ENCODE measurements at places on chromosomes 2 and 18.

DNA sequence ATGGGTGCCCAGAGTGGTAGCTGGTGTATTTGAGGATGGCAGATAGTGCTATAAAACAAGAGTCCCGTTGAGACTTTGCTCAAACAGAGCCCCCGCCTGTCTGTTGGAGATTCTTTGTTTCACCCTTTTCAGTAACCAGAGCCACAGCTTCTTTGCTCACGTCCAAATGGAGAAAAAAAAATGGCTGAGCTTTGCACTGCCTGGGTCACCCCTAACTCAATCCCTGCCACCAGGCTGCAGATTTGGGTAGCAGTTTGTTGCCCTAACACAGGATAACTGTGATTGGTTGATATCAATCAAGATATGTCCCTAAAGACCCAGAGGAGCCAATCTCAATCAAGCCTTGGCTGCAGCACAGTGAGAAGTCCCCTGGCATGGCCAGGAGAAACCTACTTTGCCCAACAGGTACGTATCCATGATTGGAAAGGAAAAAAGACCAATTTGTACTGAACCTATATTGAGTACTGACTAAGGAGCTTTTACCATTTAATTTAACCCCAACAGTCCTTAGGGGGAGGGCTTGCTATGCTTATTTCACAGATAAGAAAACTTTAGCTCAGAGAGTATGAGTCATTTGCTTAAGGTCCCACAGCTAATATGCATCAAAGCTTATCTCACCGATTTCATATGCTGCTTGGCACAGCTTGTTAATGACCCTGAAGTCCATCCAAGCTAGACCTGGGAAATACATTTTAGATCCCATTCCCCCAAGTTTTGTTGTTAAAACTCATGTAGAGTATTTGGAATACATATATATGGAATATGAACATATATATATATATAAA lies 72.0 kb upstream of the SH3BP4 start:
- DNase-seq, result no peak

DNA sequence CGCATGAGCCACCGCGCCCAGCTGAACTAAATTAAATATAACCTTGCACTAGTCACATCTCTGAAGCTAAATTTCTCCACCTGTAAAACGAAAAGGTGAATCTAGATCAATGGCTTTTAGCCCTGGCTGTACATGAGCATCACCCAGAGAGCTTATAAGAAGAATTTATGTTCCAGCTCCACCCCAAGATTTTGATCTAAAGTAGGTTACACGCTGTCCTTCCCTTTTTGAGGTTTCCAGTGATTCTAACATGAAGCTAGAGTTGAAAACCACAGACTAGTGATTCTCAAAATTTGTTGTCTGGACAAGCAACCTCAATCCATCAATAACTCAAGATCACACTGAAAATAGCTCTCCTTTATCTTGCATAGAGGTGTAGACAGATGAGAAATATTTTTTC lies 208.8 kb upstream of the CRIM1 start:
- no peak for DNase-seq

GRCh38 chr18:59041819-59042815 lies 97.6 kb upstream of the SEC11C start:
- DNase-seq, result peak; percentile 39

DNA sequence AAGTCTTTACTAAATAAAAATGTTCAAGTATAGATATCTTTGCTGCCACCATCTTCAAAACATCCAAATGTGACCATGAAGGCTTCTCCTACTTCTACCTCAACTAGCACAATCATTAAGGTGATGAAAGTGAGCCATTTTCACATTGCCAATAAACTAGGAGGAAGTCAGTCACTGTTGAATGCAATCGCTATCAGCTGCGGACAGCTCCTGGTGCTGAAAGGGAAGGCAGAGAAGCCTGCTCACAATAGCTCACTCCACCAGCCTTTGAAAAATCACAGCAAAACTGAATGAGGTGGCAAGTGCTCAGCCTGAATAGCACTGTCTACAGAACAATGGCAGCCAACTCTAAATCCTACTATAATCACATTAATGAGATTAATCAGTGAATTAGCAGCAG lies 2.2 kb downstream of the MYT1L start:
- no peak for DNase-seq

DNA sequence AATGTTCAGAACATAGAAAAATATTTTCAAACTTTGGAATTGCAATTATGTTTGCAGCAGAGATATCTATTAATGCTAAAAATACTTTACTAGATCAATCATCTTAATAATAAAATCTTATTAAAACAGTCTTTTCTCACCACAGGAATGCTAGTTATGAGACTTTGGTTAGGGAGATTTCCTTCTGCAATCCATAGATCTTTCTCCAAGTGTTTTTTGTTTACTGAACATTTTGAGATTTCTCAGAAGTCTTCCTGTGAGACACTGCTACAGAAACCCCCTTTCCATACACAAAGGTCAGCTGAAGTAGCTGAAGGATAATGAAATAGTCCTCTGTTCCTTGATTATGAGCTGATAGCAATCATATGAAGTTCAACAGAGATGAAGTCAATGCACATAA lies 59.4 kb upstream of the RAPH1 start:
- no peak for DNase-seq

DNA sequence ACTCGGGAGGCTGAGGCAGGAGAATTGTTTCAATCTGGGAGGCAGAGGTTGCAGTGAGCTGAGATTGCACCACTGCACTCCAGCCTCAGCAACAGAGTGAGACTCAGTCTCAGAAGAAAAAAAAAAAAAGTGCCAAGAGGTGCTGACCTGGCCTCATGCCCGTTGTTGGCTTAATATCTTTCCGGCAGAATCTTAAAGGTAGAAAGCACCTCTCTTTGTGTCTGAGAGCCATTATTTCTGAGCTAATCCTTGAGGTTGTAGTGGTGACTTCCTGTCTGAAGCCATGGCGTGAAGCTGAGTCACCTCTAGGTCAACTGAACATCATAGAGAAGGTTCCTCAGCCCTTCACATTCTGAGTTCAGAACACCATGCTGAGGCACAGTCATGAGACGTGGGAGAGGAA lies 60.4 kb downstream of the WDSUB1 start:
- DNase-seq, result peak; percentile 85

GRCh38 chr2:95042472-95043271 lies 17.2 kb downstream of the MAL start:
- no peak for DNase-seq

DNA sequence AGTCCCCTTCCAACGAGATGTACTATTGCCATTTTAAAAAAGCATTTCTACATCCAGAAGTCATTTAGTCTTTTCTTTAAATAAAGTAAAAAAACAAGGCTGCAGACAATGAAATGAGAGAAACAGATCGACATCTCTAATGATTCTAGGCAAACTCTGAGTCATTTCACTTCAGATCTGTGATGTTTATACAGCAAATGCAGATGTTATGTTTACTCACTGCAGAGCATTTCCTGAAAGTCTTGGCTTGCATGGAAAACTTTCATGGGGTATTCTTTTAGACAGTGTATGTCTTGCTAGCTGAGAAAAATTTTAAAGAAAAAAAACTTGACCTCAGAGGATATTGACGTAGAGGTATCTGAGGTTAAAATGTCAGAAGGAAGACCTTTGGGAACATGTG lies 797.4 kb downstream of the CNTNAP5 start:
- no peak for DNase-seq

DNA sequence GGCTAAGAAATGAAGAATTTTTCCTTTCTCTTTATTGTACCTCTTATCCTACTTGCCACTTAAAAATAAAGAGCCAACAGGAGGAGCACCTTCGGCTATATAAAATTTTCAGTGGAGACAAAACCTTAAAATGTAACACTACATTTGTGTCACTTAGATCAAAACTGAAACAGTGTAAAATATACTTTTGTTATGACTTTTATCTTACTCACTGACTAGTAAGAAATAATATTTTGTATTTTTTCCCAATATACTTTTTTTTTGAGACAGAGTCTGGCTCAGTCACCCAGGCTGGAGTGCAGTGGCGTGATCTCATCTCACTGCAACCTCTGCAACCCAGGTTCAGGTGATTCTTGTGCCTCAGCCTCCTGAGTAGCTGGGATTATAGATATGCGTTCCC lies 28.3 kb downstream of the KCNJ13 start:
- peak; percentile 11 for DNase-seq

GRCh38 chr2:19538411-19538963 lies 180.1 kb upstream of the OSR1 start:
- DNase-seq, result no peak

DNA sequence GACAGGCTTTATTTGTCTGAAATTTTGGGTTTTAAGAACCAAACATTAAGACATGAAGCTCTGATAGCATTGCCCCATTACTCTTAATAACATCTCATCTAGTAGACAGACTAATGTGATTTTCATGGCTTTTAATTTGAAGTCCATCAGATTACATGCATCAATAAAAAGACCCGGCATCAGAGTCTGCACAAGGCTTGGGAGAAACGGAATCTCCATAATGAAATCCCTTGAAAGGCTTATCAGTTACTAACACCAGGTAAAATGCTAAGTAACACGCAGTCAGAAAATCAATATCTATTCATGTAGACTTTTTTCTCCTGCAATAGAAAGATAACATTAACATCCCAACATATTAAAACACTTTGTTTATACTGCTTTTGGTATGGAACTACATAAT lies 1485.2 kb upstream of the DDX18 start:
- DNase-seq, result no peak

All from suppressor macrophage treated with lipopolysaccharide for 4 hours (primary cell).